ENCODE measurements at places on chromosomes 7 and 10.

- DNase-seq: no peak
Observed at GRCh38 chr7:26486153-26486552, 194.5 kb downstream of the SNX10 start.

DNA sequence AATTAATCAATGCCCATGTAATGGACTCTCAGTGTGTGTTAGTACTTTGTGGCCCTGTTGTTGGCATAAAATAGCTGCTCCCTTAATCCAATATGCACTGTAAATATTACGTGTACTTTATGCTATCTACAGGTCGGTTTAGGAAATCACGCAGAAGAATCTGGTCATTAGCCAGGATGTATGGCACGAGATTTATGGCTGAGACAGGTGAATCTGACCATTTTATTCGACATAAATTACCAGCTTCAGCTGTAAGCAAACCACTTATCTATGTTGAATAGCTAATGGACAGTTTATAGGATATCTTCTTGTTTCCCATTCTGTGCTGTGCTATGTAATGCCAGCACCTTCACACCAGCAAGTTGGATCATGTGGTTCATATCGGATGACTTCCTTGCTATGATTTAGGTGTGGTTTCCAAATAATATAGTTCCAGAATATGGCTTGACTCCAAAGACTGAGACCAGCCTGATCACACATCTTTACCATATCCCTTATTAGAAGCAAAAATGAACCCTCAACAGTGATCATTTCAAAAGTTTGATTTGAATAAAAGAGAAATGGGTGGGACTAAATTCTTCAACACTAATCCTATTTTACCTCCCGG, 301.4 kb downstream of the AHR start:
- DNase-seq: no peak

DNA sequence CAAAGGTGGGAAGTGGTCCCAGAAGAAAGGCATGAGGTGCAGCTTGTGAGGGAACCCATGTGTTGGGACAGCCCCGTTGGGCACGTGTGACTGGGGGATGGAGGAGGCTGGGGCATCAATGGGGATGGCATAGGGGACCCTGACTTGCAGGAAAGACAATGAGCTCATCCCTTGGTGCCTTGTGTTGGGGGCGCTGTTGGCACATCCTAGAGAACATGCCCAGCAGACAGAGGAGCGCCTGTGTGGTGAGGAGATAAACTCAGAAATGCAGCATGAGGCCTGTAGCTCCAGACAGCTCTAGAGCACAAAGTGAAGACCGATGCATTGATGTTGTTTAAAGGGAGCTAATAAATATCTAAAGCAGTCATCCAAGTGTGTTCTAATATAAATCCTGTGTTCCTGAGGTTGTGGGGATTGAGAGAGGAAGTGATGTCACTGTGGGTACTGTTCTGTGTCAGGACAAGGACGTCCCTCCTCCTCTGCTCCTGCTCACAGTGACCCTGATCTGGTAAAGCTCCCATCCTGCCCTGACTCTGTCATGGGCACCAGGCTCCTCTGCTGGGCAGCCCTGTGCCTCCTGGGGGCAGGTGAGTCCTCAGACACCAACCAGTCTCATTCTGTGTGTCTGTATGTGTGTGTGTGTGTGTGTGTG, 126.1 kb upstream of the PRSS58 start:
- DNase-seq: no peak

DNA sequence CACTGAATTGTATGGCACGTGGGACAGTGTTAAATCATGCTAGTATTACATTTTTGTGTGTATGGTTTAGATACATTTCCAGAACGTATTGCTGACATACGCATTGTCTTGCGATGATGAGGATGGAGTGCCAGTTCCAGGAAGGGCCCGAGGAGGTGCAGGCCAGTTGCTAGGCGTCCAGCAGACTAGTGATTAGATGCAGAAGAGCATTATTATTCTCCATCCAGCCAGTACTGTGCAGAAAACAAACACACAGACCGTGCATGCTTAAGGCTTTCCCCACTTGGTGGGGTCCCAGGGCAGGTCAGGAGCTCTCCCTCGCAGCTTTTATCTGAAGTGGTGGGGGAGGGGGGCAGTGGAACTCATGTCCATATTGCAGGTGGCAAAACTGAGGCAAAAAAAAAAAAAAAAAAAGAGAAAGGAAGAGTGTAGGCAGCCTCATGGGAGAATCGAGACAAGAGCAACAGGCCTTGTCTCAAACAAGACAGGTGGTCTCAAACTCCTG, 189.2 kb downstream of the CAMK1D start:
- no peak for DNase-seq

GRCh38 chr10:51321980-51322379, 247.7 kb downstream of the PRKG1 start:
- no peak for DNase-seq

- no peak for DNase-seq
Observed at GRCh38 chr10:123782549-123782948, 109.1 kb downstream of the CPXM2 start.

DNA sequence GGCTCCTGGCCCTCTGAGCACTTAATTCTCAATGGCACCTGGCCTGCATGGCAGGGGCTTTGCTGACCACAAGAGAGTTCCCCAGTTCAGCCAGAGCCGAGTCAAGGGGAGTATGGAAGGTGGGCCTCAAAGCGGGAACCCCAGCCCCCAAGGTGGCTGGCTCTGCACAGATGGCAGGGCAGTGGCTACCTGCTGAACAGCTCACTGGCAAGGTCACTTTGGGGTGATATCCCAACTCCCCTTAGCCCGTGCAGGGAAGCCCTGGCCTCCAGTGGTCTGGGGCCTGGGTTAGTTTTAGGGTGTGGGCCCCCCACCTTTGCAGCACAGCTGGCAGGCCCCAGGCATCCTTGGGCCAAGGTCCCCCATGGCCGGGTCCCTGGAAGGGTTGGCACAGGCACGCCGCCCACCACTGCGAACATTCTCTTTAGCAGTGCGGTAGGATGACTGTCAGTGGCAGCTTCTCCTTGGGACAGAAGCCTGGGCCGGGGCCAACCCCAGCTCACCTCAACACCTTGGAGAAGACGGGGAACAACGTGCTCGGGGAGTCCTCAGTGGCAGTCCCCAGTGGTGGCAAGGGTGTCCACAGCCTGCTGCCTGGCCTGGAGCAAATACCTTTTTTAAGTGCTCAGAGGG, 36.8 kb downstream of the PPIF start:
- no peak for DNase-seq

DNA sequence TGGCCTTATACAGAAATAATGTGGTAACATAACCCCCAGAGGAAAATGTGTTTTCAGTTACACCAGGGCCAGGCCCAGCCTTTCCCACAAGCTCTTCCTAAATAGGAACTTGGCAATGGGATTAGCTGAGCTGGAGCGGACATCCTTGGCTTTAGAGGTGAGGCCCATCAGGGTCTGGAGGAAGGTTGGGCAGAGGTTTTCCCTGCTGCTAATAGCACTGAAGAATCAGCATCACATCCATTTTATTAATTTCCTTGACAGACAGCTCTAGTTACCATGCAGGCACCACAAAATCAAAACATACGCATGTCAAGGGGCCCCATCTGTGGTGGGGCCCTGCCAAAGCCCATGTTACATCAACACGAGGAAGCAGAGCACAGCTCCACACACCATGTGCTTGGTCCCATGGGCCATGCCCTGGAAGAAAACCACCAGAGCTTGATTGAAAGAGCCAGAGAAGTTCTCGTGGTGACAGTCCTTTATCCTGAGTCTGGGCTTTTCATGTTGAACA, 566.6 kb downstream of the KCNMA1 start:
- DNase-seq: no peak

DNA sequence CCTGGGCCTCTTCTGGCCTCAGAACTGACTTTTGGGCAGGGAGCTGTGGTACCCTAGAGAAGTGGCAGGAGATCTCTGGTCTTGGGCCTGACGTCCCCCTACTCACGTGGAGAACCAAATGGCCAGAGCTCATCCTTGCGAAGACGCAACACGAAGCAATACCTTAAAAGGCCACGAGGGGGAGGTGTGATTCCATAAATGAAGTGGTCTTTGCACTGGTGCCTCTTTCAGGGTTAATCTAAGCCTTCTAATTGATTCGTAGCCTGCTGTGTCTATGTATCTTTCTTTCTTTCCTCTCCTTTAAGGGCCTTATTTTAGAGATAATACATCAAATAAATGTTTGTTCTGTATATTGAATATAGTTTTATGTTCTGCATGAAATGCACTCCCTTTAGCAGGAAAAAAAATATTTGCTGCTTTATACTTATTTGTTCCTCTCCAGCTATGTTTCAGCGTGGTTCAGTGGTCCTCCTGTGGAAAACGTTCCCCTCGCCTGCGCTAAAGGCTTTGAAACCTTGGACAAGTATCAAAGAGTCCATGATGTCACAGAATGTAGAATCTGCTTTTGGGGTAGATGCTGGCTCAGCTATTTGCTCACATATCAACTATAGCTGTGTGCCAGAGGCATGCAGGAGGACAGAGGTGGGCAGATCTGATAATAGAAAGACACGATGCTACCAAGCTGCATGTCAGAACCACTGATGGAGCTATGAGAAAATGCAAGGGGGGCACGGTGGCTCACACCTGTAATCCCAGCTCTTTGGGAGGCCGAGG, 41.0 kb downstream of the STRA8 start:
- DNase-seq: peak; percentile 55

DNA sequence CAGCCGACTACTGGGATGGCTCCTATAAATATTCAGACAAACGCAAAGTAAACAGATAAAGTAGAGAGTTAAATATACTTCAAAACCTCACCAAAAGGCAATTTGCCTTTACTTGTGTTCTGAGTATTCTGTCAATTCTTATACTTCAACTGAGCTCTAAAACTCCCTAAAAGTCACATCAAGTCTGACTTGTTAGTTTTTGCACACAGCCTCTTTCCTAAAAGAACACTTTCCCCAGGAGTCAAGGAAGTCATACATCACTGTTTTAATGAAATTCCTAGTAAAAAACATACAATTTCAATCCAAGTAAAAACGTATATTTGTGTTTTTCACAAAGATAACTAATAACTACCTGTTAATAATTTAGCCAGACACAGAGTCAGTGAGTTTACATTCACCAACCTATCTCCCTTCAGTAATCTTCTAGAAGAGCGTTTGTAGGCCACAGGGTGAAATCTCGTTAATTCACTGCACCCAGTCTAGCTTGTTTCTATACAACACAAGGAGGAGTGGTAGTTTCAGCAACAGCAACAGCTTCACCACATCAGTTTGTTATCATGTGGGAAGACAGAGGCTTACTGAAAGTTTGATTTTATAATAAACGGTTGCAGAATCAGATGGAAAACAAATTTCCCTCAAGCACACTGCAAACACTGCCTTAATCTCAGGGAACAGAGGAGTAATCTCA, 2.7 kb downstream of the COBL start:
- no peak for DNase-seq

GRCh38 chr10:27207350-27207749, 33.2 kb downstream of the ACBD5 start:
- no peak for DNase-seq

DNA sequence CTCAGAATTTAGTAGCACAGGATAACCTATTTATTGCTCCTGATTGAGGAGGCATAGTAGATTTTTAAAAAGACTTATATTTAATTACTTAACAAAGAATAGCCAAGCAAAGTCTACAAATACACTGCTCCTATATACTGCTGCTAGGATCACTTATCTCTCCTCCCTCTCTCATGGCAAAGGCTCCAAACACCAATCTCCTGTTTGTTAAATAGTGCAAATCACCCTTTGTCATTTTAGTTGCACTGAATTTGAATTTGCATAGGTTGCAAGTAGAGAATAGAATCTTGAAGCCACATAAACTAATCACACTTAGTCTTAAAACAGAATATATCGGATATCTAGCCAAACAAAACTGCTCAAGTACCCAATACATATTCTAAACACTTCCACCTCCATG, 219.1 kb upstream of the LRRN3 start:
- DNase-seq: no peak

DNA sequence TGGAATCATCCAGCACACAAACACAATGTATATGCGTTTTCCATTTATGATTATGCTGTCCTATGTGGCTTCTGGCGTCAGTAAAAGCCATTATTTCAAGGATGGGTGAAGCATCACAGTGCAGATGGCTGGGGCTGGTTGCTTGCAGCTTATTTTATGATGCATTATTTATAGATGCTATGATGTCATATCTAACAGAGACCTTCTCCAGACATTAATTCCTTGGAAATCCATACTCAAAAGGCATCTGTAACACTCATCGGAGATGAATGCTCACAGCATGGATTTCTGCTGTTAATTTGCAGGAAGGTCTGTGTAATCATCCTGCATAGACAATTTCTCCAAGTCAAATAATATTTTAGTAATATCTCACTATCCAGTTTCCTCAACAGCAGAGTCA, 7.2 kb downstream of the RGS10 start:
- no peak for DNase-seq

DNA sequence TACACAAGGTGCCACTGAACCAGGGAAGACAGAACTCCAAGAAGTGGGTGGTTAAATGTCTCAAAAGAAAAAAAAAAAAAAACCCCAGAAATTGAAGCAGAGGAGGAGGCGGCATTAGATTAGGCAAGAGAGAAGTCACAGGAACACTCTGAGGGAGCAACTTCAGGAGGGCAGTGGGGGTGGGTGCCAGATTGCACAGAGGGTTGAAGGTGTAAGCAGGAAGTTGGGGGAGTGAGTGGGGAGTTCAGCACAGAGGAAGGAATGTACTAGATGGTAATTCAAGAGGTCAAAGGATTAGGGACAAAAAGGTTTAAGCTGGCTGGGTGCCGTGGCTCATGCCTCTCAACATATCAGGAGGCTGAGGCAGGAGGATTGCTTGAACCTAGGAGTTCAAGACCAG, 110.0 kb upstream of the PDLIM1 start:
- DNase-seq: no peak

DNA sequence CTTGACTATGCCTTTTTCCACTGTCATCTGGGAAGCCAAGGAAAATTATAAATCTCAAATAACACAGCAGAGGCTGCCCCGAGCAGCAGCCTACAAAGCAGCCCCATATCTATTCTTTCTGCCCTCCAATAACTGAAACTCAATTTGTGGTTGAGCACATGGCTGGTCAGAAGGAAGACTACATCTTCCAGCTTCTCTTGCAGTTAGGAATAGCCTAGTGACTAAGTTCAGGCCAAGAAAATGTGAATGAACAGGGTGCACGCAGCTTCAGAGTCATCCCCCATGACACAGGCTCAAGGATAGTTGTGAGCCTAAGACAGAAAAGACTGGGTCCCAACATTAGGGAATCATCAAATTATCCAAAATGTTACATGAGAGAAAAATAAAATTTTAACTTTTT, 42.3 kb downstream of the CHCHD3 start:
- DNase-seq: no peak
